Natural killer cell (primary cell): ENCODE measurements at places on chromosomes 1 and 21.

DNA sequence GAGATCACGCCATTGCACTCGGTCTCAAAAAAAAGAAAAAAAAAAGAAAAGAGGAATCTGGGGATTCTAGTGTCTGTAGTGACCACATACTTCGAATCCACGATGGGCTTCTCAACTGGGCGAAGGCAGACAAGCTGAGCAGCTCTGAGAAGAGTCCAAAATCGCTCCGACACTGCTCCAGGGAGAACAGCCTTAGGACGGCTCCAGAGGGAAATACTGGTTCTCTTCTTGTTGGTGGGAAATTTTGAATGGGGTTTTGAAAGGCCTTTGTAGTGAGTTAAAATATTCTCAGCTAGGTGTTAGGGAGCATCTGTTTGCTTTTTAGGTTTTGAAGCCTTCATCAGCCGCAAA, 18.3 kb upstream of the HJV start:
- no peaks in the 10 kb centered on the region for H3K27me3 ChIP-seq
- no peak overlapping the region for H3K27ac ChIP-seq
- H3K4me3 ChIP-seq = no peak overlapping the region
- no peaks in the 10 kb centered on the region for H3K36me3 ChIP-seq

GRCh38 chr1:192534666-192535065, 40.9 kb upstream of the RGS1 start:
- no peaks in the 10 kb centered on the region for H3K27me3 ChIP-seq
- no peaks in the 10 kb centered on the region for H3K4me1 ChIP-seq
- H3K4me3 ChIP-seq = no peak overlapping the region
- no peak overlapping the region for H3K27ac ChIP-seq
- no peak for DNase-seq

GRCh38 chr1:8357329-8358101, 39.6 kb downstream of the SLC45A1 start:
- H3K27ac ChIP-seq = no peak overlapping the region
- peaks cover 52% of the 10 kb centered on the region for H3K36me3 ChIP-seq
- DNase-seq = no peak
- no peaks in the 10 kb centered on the region for H3K4me1 ChIP-seq
- H3K27me3 ChIP-seq = no peaks in the 10 kb centered on the region

- H3K36me3 ChIP-seq = no peaks in the 10 kb centered on the region
- no peak overlapping the region for H3K4me3 ChIP-seq
- DNase-seq = no peak
- H3K27ac ChIP-seq = no peak overlapping the region
- H3K27me3 ChIP-seq = no peaks in the 10 kb centered on the region
Observed at GRCh38 chr1:11576109-11576875, 77.9 kb downstream of the FBXO2 start.

GRCh38 chr21:43805275-43805800, 16.0 kb downstream of the RRP1 start:
- DNase-seq = no peak
- H3K27me3 ChIP-seq = no peaks in the 10 kb centered on the region
- H3K27ac ChIP-seq = peak overlapping the region; percentile 47
- H3K36me3 ChIP-seq = peaks cover 34% of the 10 kb centered on the region
- peaks cover 28% of the 10 kb centered on the region for H3K4me1 ChIP-seq
- no peak overlapping the region for H3K4me3 ChIP-seq

GRCh38 chr1:173424782-173425407, 52.2 kb upstream of the PRDX6 start:
- H3K4me3 ChIP-seq = no peak overlapping the region
- H3K27ac ChIP-seq = no peak overlapping the region
- H3K36me3 ChIP-seq = no peaks in the 10 kb centered on the region
- DNase-seq = no peak
- H3K27me3 ChIP-seq = no peaks in the 10 kb centered on the region
- peaks cover 11% of the 10 kb centered on the region for H3K4me1 ChIP-seq

DNA sequence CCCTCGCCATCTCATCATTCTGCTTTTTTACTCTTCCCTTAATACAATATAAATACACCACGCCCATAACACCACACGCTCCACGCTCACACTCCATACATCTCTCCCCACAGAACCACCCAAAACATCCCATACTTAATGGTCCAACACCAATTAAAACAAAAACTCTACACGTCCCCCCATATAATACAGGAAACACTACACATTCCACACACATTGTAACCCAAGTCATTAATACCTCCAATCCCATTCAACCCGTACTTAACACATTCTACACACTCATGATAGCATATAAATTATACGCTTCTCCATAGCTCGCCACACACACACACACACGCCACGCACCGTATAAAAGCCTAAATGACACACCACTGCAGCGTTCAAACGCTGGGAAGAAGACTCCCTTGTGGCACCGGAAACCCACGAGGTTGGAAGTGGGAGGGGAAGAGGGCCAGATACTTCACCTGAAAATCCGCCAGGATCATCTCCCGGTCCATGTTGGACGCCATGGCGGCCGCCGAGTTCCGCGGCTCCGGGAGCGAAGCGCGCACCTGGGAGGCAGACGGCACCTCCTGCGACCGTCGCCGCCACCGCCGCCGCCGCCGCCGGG, 659 bp downstream of the FAF1 start:
- H3K27me3 ChIP-seq = no peaks in the 10 kb centered on the region
- no peaks in the 10 kb centered on the region for H3K36me3 ChIP-seq
- H3K4me3 ChIP-seq = peak overlapping the region; percentile 44
- DNase-seq = no peak
- peaks cover 11% of the 10 kb centered on the region for H3K4me1 ChIP-seq
- H3K27ac ChIP-seq = peak overlapping the region; percentile 67

GRCh38 chr1:187817782-187818181, 989.0 kb downstream of the PLA2G4A start:
- H3K4me1 ChIP-seq = no peaks in the 10 kb centered on the region
- H3K36me3 ChIP-seq = no peaks in the 10 kb centered on the region
- no peak for DNase-seq

- DNase-seq = no peak
- H3K27me3 ChIP-seq = no peaks in the 10 kb centered on the region
- no peak overlapping the region for H3K4me3 ChIP-seq
Observed at GRCh38 chr1:216223486-216223885, 199.8 kb downstream of the USH2A start.

DNA sequence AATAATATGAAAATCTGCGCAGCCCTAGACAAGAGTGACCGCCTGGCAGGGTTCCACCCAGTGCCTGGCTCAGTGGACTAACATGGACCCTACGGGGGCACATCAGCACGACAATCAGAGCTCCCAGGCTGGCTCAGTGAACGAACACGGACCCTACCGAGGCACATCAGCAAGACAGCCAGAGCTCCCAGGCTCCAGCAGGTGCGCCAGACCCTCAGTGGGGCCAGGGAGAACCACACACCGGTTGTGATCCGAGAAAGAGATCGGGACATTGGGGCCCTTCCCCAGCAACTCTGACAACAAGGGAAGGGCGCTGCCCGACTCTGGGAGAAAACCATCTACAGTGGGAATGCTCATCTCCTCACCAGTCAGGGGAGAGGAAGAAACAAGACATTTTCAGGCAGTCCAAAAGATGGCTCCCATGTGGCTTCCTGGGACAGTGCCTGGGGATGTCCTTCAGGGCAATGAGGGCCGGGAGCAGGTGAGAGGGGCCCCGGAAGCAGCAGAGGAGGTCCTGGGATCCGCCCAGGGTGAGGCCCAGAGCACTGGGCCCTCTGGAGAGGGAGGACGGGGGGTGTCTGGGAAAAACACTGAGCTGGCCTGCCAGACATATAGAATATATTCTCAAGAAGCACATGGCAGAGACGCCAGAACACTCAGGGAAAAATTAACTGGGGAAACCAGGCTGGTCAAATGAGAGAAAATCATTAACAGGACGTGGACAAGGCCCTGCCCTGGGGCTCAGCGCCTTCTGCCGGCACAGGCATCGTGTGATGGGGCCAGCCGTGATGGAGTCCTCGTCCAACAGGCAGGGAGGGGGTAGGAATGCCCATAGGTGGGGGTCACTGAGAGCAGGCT, 4.8 kb downstream of the ARHGEF16 start:
- no peak overlapping the region for H3K4me3 ChIP-seq
- no peak overlapping the region for H3K27ac ChIP-seq
- no peak for DNase-seq
- no peaks in the 10 kb centered on the region for H3K36me3 ChIP-seq
- H3K27me3 ChIP-seq = no peaks in the 10 kb centered on the region
- H3K4me1 ChIP-seq = peaks cover 5% of the 10 kb centered on the region

GRCh38 chr21:28974531-28975227, 18.0 kb downstream of the LTN1 start:
- no peak for DNase-seq
- H3K4me3 ChIP-seq = no peak overlapping the region
- no peaks in the 10 kb centered on the region for H3K4me1 ChIP-seq
- H3K27ac ChIP-seq = no peak overlapping the region
- H3K27me3 ChIP-seq = no peaks in the 10 kb centered on the region
- H3K36me3 ChIP-seq = peaks cover 69% of the 10 kb centered on the region

- H3K4me1 ChIP-seq = no peaks in the 10 kb centered on the region
- no peaks in the 10 kb centered on the region for H3K27me3 ChIP-seq
- no peaks in the 10 kb centered on the region for H3K36me3 ChIP-seq
- no peak overlapping the region for H3K27ac ChIP-seq
- DNase-seq = no peak
Observed at GRCh38 chr21:20259031-20259867, 739.0 kb upstream of the NCAM2 start.

GRCh38 chr1:15459771-15460707, 3.5 kb downstream of the CELA2A start:
- H3K36me3 ChIP-seq = no peaks in the 10 kb centered on the region
- H3K27me3 ChIP-seq = no peaks in the 10 kb centered on the region
- no peak overlapping the region for H3K27ac ChIP-seq
- DNase-seq = no peak
- no peak overlapping the region for H3K4me3 ChIP-seq

DNA sequence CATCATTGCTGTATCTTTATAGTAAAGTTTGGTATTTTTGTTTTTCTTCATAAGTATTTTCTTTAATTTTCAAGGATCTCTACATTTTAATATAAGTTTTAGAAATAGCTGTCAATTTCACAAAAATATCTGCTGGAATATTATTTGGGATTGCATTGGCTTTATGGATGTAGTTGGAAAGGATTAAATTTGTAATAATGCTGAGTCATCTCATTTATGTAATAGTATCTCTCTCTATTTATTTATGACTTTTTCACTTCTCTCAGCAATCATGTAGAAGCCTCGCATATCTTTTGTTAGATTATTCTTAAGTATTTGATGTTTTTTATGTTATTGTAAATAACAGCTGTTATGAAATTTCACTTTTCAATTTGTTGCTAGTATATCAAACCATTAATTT, 223.1 kb upstream of the POGK start:
- peaks cover 2% of the 10 kb centered on the region for H3K27me3 ChIP-seq
- no peak overlapping the region for H3K27ac ChIP-seq
- DNase-seq = no peak
- H3K4me3 ChIP-seq = no peak overlapping the region
- no peaks in the 10 kb centered on the region for H3K36me3 ChIP-seq

- H3K4me1 ChIP-seq = no peaks in the 10 kb centered on the region
- no peak overlapping the region for H3K27ac ChIP-seq
- H3K4me3 ChIP-seq = no peak overlapping the region
- no peak for DNase-seq
Observed at GRCh38 chr1:85799737-85800136, 91.5 kb upstream of the ZNHIT6 start.

GRCh38 chr21:28776251-28776650, 216.4 kb downstream of the LTN1 start:
- H3K4me3 ChIP-seq = no peak overlapping the region
- no peak overlapping the region for H3K27ac ChIP-seq
- H3K4me1 ChIP-seq = no peaks in the 10 kb centered on the region
- H3K27me3 ChIP-seq = no peaks in the 10 kb centered on the region
- DNase-seq = no peak

DNA sequence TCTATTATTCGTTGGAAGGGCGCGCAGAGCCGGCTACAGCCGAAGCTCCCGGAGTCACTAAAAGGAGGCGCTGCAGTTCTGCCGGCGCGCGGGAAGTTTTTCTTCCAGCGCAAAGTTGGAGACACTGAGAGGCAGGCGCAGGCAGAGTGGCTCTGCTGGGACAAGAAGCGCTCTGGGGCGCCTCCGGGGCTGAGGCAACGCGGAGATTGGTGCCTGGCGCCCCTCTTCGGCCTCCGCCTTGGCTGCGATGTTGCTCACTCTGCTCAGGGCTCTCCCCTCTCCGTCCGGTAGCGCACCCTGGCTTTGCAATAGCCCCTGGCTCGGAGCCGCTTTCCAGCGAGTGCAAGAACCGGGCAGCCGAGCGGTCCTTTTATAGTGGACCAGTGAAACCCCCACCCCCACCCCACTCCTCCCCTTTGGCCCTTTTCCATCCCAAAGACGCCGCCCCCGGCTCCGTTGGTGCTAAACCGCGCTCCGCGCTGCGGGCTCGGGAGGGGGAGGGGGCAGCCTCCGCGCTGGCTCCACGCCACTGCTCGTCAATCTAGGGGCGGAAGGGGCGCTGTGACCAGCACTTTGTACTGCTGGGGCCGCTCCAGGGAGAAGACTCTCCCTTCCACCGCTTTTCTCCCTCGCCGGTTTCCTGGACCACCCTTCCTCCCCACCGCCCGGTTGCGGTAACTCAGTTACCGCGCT, at the start of gene ADAMTS1:
Gene ADAMTS1, minus strand, starts transcription at position 344 of the 693 bp plus-strand sequence. CDS start 455 bp downstream, outside the sequence.
- peak; percentile 61 for DNase-seq
- peak within 1 kb of the TSS; percentile 70 for H3K4me3 ChIP-seq
- H3K36me3 ChIP-seq = peaks cover 15% of the 10 kb centered on the region
- H3K27me3 ChIP-seq = no peaks in the 10 kb centered on the region

DNA sequence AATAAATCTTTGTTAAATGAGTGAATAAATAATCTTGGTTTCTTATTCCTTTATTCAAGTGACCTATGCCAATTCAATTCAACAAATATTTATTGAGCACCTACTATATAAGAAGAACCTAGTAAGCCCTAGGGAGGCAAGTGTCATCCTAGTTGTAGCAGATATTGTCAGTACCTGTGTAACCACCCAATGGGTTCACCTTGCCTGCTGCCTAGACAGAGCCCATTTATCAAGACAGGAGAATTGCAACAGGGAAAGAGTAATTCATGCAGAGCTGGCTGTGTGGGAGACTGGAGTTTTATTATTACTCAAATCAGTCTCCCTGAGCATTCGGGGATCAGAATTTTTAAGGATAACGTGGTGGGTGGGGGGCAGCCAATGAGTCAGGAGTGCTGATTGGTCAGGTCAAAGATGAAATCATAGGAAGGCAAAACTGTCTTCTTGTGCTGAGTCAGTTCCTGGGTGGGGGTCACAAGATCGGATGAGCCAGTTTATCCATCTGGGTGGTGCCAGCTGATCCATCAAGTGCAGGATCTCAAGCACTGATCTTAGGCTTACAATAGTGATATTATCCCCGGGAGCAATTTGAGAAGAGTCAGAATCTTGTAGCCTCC, 53.8 kb upstream of the KCNA3 start:
- no peak for DNase-seq
- H3K4me1 ChIP-seq = peaks cover 10% of the 10 kb centered on the region
- H3K27me3 ChIP-seq = no peaks in the 10 kb centered on the region
- H3K4me3 ChIP-seq = no peak overlapping the region
- H3K27ac ChIP-seq = no peak overlapping the region

DNA sequence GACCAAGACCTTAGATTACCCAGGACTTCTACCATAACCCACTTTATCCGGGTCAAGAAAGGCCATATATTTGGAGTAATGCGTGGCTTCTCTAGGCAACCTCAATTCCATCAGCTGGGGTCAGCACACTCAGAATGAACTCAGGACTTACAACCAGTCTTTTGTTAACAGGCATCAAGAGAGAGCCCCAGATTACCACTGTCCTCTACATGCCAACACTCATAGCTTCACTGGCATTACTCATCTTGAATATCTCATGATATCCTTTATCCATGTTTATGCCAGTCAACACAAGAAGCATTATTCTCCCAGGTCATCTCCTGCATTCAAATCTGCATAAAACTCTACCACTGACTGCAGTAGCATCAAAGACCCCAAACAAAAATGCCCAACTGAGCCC, 6.6 kb upstream of the FCGR2A start:
- H3K36me3 ChIP-seq = no peaks in the 10 kb centered on the region
- DNase-seq = no peak
- peaks cover 4% of the 10 kb centered on the region for H3K4me1 ChIP-seq
- H3K27ac ChIP-seq = no peak overlapping the region
- H3K27me3 ChIP-seq = no peaks in the 10 kb centered on the region
- H3K4me3 ChIP-seq = no peak overlapping the region
